ENCODE measurements at places on chromosomes 2 and 18.

GRCh38 chr2:218329027-218329825, 27.4 kb upstream of the CATIP start:
- no peak for DNase-seq

GRCh38 chr2:100703739-100704138, 116.2 kb upstream of the NPAS2 start:
- no peak for DNase-seq

- DNase-seq: no peak
These were observed 838.7 kb downstream of the CCDC85A start for GRCh38 chr2:57022496-57022895.

DNA sequence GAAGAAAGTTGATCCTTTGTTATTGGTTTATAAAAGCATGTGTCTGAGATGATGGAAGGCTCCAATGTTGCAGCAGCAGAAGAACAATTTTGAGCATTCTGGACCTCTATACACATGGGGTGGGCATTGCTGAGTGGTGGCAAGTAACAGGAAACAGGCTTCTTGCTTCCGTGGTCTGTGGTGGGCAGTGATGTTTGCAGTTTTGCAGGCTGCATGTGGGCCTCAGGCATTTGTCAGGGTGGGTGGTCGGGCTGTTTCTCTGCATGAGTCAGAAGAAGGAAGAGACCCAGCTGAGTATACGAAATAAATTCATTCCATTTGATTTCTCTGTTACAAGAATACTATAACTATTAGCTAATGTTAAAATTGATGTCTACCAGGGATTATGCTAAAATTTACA, 239.5 kb upstream of the COL3A1 start:
- DNase-seq: no peak

DNA sequence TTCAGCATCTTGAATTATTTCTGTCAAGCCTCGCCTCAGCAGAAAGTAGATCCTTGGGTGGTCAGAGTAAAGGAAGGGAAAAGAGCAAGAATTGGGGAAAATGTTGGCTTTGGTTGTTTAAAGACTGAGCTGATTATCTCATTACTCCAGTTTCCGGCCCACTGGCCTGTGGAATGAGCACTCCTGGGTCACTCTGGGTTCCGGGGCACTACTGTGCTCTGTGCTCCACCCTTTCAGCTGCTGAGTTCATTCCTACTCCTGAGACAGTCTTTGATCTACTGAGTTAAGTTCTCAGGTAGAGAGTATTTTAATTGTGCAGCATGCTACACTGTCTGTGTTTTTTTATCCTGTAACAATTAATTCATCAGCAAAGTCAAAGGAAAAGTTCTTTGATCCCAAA, 427.7 kb downstream of the CDH2 start:
- no peak for DNase-seq

- DNase-seq: no peak
These were observed 32.1 kb upstream of the NCKAP5 start for GRCh38 chr2:133600266-133600928.

DNA sequence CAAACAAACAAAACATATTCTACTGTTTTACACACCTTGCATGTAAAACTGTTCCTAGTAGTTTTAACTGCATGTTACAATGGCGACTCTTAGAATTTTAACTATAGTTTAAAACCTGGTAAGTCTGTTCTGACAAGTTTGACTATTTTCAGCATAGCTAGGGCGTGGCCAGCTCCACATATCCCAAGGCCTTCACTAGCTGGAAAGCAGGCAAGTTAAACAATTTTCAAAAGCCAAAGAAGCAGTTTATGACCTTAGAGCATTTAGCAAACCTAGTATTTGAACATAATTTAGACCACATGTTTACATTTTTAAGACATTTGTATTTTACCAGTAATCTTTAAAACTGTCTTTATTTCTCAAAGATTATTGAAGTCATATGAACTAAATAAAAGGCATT, 402.8 kb upstream of the SYT4 start:
- no peak for DNase-seq
